Suppressor macrophage treated with lipopolysaccharide for 4 hours (primary cell): ENCODE measurements at places on chromosomes 7 and 10.

DNA sequence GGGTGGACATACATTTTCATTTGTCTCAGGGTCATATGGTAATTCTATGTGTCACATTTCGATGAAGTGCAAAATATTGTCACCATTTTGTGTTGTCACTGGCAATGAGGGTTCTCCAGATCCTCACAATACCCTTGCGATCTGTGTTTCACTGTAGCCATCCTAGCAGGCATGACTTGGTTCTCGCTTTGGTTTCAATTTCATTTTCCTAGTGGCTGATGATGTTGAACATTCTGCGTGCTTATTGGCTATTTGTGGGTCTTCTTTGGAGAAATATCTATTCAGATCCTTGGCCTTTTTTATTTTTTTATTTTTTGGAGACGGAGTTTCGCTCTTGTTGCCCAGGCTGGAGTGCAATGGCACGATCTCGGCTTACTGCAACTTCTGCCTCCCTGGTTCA lies 24.8 kb upstream of the MNX1 start:
- peak; percentile 8 for DNase-seq

DNA sequence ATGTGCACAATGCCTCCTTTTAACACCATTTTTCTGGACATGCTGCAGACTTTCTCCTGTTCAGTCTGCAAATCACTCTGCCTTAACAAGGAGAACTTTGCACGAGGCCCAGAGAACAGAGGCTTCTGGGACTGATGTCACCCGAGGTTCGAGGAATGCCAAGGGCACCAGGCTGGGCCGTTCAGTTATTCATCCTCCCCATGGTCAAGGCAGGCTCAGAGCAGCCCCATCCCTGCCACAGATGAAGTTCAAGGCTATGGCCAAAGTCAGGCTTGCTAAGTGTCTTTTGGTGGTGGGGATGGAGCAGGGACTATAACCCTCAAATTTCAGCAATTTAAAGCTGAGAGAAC lies 9.4 kb upstream of the DUSP5 start:
- DNase-seq, result no peak

GRCh38 chr10:59623133-59624121 lies 86.2 kb downstream of the SLC16A9 start:
- no peak for DNase-seq

GRCh38 chr7:2258661-2259365 lies 16.8 kb downstream of the NUDT1 start:
- DNase-seq, result no peak

GRCh38 chr10:73058057-73058591 lies 38.5 kb downstream of the P4HA1 start:
- no peak for DNase-seq

- peak; percentile 32 for DNase-seq
Measured at GRCh38 chr10:23516530-23516929, 77.7 kb downstream of the OTUD1 start.

DNA sequence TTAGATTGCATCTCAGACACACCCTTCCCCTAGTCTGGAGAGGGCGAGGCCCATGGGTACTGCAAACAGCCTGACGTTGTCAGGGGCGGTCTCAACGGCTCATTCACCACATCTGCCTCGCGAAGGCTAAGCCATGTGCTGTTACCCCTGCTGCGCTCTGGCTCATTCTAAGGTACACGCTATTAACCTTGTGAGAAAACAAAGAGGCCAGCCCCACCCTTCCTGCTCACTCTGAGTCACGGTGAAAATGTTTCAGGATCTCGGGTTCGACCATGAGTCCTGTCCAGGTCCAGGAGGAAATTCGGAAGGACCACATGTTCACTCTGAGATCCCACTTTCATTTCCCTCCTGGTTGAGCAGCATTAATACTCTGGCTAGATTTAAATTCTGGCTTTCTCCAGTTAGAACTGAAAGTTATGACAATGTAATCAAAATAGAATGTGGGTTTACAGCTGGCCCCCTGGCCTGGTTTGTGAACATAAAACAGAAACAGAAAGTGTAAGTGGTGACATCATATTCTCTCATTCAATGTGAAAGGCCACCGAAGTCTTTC lies 55.2 kb downstream of the EGFR start:
- peak; percentile 3 for DNase-seq

GRCh38 chr10:98404571-98405359 lies 10.2 kb downstream of the PYROXD2 start:
- no peak for DNase-seq

DNA sequence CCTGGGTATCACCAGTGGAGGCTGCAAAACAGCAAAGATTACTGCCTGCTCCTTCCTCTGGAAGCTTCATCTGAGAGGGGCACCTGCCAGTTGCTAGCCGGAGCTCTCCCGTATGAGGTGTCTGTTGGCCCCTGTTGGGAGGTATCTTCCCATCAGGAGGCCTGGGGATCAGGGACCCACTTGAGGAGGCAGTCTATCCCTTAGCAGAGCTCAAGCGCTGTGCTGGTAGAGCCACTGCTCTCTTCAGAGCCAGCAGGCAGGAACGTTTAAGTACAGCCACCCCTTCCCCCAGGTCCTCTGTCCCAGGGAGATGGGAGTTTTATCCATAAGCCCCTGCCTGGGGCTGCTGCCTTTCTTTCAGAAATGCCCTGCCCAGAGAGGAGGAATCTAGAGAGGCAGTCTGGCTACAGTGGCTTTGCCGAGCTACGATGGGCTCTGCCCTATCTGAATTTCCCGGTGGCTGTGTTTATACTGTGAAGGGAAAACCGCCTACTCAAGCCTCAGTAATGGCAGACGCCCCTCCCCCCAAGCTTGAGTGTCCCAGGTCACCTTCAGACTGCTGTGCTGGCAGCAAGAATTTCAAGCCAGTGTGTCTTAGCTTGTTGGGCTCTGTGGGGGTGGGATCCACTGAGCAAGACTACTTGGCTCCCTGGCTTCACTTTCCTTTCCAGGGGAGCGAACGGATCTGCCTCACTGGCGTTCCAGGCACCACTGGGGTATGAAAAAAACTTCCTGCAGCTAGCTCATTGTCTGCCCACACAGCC lies 19.6 kb downstream of the SEMA3E start:
- no peak for DNase-seq

- no peak for DNase-seq
Measured at GRCh38 chr10:110405380-110405779, 92.3 kb upstream of the DUSP5 start.

- DNase-seq, result no peak
Measured at GRCh38 chr7:97772045-97772901, 40.4 kb downstream of the TAC1 start.

GRCh38 chr10:60576130-60577069 lies 186.7 kb upstream of the ANK3 start:
- DNase-seq, result no peak

- DNase-seq, result peak; percentile 93
Measured at GRCh38 chr7:99379043-99379577, 4.6 kb downstream of the ARPC1B start.

GRCh38 chr7:17325364-17325763 lies 26.9 kb downstream of the AHR start:
- DNase-seq, result no peak

DNA sequence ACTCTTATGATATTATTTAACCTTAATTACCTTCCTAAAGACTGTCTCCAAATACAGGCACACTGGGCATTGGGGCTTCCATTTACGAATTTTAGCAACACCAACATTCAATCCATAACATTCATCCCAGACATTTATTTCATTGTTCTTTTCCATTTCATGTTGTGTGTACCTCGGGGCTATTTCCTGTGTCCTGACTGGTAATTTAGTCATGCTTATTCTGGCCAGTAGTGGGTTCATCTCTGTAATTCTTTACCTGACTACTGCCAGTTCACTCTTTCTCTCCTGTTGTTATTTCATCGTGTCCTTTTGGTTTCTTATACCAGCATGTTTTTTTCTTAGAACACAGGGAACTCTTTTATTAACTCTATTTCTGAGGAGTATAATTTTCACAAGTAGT lies 225.7 kb downstream of the PLXDC2 start:
- DNase-seq, result no peak

GRCh38 chr7:105388356-105389087 lies at the start of gene SRPK2:
TSS of gene SRPK2 (minus strand) at chr7:105388921.
- DNase-seq, result peak; percentile 73

GRCh38 chr7:20310963-20311742 lies 19.5 kb upstream of the ITGB8 start:
- DNase-seq, result peak; percentile 87

- DNase-seq, result no peak
Measured at GRCh38 chr7:132782777-132783640, 206.7 kb upstream of the PLXNA4 start.

DNA sequence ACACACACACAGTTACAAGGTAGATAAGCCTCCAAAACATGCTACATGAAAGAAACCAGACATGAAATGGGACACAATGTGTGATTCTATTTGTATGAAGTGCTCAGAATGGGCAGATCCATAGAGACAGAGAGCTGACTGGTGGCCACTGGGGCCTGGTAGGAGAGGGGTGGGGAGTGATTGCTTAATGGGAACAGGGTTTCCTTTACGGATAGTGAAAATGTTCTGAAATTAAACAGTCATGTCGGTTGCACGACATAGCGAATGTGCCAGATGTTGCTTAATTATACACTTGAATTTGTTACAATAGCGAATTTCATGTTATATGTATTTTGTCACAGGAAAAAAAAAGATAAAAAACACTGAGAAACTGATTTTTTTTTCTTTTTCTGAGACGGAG lies 122.3 kb downstream of the SPDYE5 start:
- peak; percentile 42 for DNase-seq

- DNase-seq, result no peak
Measured at GRCh38 chr7:25662841-25663800, 434.8 kb upstream of the NPVF start.

- DNase-seq, result peak; percentile 15
Measured at GRCh38 chr10:30103595-30104320, 44.4 kb upstream of the JCAD start.

DNA sequence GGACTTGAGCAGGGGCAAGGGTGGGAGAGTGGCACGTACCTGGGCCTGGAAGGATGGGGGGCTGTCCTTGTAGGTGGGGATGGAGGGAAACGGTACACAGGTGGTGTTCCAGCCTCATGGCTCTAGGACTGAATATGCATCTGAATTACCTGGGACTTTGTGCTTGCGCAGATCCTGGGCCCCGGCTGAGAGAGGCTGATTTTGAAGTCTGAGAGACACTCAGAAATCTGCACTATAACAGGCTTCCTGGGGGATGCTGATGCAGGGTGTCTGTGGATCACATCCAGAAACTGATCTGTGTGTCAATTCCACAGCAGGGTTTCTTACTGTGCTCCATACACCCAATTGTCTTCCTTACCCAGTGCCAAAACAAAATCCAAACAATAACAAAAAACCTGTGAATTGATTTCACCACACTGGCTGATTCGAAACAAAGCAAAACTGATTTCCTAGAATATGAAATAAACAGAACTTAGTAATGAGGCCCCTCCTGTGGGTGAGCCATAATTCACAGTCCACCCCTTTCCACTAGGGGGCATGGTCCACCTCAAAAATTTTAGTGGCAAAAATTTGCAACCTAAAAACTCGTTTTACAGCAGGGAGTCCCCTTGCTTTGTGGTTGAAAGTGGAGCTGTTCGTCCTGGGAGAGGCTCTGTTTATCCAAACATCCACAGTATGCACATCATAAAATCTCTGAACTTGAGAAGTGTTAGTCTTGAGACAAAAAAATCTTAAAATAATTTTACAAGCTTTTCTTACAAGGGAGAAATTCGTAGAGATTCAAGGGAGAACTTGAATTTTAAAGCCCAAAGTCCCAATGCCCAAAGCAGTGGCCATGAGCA lies 32.0 kb upstream of the PLEKHA1 start:
- DNase-seq, result peak; percentile 73

DNA sequence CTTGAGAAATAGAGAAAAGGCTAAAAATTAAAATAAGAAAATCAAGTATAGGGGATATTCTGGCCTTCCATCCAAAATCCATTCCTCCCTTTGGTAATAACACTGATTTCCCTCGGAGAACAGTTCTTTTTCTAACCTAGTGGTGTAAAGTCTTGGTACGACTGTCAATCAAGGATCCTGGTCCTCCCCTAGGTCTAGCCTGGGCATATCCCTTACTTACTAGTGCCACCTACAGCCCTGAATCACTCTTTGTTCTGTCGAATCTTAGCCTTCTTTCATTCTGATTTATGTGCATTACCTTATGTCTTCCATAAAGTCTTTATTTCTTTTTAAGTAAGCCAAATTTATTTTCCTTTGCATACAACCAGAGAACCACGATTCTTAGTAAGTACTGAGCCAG lies 298.7 kb upstream of the LRRTM3 start:
- no peak for DNase-seq

- no peak for DNase-seq
Measured at GRCh38 chr7:51459809-51460208, 143.2 kb upstream of the COBL start.

GRCh38 chr7:149456506-149457421 lies 4.1 kb downstream of the ZNF777 start:
- no peak for DNase-seq

- peak; percentile 86 for DNase-seq
Measured at GRCh38 chr10:31707093-31708039, 221.3 kb downstream of the ARHGAP12 start.

DNA sequence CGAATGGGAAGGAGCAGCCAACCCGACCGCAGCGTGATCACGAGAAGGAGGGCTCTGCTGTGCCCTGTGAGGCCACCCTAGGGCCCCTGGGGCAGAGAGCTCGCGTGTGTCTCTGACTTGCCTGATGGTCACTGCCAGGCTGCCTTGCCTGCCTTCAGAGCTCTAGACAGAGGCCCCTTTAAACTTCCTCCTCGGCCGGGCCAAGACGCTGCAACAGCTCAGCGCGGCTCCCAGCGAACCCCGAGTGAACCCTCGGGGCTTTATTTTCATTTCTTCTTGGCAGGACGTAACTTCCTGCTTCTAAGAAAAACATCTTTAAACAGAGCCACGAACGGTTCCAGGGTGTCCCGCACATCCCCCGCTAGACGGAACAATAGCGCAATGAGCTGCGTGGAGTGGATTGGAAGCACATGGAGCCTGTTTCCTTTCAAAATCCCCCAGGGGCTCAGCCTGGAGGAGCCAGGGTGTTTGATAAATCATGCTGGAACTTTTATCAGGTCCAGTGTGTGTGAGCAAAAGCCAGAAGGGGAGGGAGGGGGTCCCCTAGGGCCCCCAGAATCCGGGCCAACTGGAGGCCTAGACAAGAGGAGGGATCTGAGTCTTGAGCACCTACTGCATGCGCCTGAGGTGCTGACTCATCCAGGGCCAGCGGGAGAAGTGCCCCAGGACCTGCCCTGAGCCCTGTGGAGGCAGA lies 134.1 kb upstream of the GDF10 start:
- DNase-seq, result peak; percentile 81

DNA sequence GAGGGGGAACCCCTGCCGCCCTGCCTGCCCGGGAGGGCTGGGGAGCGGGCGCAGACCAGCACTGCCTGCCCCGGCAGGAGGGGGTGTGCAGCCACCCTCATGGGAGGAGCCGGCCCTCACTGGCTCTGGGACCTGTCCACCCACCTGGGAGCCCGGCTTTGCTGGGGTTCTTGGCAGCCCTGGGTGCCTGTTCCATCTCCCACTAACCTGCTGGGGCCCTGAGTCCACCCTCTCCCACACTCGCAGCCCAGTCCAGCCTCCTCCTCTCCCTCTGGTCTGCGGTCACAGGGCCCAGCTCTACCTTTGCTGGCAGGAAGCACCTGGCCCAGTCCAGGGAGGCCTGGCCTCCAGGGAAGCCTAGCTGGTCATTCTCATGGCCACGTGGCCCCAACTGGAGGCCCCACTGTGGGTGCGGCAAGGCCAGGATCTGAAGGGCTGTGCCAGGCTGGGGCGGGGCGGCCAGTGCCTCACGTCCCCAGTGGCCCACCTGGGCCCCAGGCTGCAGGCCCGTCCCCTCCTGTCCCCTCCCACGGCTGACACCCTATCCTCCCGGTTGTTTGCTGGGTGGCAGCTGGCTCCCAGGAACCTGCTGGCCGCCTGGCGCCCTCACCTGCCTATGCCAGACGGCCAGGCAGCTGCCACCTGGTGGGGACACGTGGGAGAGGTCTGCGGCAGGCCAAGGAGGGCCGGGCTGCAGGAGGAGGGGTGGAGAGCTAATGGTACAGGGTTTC lies at the start of gene TMEM184A:
TSS of gene TMEM184A (minus strand) at position 393 of the 731 bp plus-strand sequence. CDS start 721 bp downstream, outside the sequence.
- DNase-seq, result no peak
